ENCODE measurements at places on chromosomes 3 and 15.

GRCh38 chr15:70793694-70794093 lies 30.3 kb upstream of the UACA start:
- DNase-seq: no peak

- no peak for DNase-seq
Observed at GRCh38 chr15:40563426-40563825, 1.4 kb downstream of the CCDC32 start.

- DNase-seq: no peak
Observed at GRCh38 chr3:190051641-190052040, 69.1 kb downstream of the P3H2 start.

DNA sequence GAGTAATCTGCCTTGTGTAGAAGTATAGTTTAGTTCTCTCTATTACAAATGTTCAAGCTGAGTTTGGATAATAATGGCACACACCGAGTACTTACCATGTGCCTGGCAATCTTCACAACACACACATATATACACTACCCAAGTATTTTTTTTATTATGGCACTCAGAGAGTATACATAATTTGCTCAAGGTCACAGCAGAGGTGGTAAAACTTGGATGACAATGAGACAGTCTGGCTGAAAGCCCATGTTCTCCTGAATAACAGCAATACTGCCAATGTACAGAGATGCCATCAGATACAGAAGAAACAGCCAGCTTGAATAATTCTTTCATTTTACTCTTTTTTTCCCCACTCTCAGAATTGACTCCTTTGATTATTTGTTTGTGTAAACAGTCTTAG lies 460.0 kb downstream of the CNTN6 start:
- DNase-seq: no peak

DNA sequence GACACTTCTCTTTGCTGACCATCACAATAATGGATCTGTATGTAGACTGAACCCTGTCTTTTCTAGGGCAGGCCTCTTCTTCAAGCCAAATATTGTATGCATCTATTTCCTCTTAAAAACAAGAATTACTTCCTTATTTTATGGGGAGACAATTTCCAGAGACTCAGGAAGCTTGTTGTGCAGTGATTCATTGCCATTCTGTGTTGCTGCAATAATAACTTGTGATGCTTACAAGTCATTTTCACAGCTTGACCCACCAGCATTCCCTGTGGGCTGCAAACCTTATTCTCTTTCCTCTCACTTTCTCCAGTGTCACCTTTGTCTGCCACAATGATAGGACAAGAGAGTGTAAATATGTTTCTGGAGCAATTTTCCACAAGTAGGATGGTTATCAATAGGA lies 276.7 kb upstream of the SGO1 start:
- DNase-seq: no peak

DNA sequence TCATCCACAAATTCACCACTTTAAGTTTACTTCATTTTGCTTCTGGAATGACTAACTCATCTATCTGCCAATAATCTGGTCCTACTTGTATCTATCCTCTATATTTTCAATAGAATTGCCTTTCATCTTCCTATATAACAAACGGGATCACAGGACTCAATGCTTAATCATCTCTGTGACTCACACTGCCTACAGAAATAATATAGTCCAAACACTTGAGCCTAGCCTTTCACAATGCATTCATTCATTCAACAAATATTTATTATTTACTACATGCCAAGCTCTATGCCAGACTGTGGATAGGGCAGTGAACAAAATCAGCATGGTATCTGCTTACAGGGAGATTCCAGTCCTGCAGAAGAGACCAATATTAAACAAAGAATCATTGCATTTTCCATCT lies 16.6 kb upstream of the AGTR1 start:
- no peak for DNase-seq

DNA sequence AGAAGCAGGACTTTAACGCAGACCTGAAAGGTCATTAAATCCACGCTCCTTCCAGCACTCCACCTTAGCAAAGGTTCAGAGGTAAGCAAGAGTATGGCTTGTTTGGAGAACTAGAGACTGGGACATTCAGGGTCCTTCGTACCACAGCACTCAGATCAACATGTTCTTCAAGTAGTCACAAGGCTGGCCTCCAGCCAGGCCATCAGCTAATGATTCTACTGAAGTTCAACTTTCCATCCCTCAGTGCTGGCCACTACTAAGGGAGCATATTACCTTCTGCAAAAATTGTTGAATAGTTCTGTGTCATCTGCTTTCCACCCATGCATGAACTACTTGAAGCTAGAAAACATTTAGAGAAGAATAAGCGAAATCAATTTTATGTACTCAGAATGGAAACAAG lies 17.6 kb downstream of the CD200R1L start:
- DNase-seq: no peak

Data from GM03348 (cell line).